Stimulated activated CD8-positive, alpha-beta memory T cell treated with anti-CD3 and anti-CD28 coated beads, Interleukin-7, amount 100 ng/mL, for 1 hour (primary cell): ENCODE measurements at places on chromosomes 2 and 18.

GRCh38 chr2:229714736-229715541 lies 584 bp upstream of the DNER start:
- DNase-seq = no peak

GRCh38 chr2:237604960-237605359 lies 14.4 kb upstream of the RAB17 start:
- no peak for DNase-seq

GRCh38 chr2:134324430-134324829 lies 70.6 kb downstream of the MGAT5 start:
- no peak for DNase-seq

- no peak for DNase-seq
Measured at GRCh38 chr2:70947556-70948184, 12.0 kb downstream of the ATP6V1B1 start.

- DNase-seq = no peak
Measured at GRCh38 chr2:100936070-100936741, 65.9 kb upstream of the RPL31 start.

GRCh38 chr2:34705551-34706247 lies 1106.6 kb upstream of the FAM98A start:
- DNase-seq = no peak

DNA sequence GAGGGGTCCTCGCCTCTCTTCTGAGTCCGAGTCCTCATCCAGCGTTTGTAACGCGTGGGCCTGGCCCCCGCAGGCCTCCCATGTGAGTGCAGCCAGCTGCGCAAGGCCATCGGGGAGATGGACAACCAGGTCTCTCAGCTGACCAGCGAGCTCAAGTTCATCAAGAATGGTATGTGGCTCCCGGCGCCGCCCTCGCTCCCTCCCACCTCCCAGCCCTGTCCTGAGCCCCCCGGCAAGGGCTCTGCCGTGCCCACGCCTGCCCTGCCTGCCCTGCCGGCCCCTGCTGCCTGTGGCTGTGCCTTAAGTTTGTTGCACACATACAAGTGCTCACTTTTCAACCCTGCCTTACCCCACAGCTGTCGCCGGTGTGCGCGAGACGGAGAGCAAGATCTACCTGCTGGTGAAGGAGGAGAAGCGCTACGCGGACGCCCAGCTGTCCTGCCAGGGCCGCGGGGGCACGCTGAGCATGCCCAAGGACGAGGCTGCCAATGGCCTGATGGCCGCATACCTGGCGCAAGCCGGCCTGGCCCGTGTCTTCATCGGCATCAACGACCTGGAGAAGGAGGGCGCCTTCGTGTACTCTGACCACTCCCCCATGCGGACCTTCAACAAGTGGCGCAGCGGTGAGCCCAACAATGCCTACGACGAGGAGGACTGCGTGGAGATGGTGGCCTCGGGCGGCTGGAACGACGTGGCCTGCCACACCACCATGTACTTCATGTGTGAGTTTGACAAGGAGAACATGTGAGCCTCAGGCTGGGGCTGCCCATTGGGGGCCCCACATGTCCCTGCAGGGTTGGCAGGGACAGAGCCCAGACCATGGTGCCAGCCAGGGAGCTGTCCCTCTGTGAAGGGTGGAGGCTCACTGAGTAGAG lies 14.4 kb upstream of the ALLC start:
- no peak for DNase-seq

- DNase-seq = no peak
Measured at GRCh38 chr18:73893880-73894279, 253.8 kb downstream of the FBXO15 start.

DNA sequence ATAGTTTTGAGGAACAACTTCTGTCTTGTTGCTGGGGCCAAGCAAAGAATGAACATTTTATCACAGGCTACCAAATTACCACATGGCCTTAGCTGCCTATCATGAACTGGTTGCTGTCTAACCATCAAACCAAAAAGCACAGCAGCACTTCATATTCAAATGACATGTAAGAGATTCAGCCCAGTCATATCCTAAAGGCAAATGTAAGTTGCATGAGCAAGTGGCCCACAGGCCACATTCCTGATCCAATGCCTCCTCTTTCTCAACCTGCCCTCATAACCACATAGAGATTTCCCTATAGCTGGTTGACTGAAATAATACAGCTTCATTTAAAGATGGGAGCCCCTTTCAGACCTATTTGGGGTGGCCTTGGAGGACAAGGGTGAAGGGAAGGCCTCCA lies 572.3 kb downstream of the IRS1 start:
- DNase-seq = no peak

DNA sequence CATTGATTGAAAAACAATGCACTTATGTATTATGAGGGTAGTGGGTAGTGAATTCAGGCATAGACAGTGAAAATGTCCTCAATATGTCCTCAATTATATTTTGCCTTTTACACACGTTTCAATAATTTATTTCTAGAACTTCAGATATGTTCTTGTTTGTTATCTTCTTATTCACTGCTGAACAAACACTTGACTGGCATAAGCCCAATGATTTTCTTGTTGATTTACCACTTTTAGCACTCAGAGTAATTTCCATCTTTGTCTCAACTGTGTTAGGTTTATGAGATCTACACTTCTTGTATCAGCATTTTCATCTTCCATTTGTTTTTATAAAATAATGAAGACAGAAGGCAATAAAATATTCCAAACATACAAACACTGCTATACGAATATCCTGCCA lies 61.8 kb upstream of the DCC start:
- DNase-seq = no peak

GRCh38 chr18:9992300-9992972 lies 78.6 kb downstream of the VAPA start:
- DNase-seq = no peak

GRCh38 chr2:223050900-223051504 lies 988 bp upstream of the KCNE4 start:
- DNase-seq = no peak

DNA sequence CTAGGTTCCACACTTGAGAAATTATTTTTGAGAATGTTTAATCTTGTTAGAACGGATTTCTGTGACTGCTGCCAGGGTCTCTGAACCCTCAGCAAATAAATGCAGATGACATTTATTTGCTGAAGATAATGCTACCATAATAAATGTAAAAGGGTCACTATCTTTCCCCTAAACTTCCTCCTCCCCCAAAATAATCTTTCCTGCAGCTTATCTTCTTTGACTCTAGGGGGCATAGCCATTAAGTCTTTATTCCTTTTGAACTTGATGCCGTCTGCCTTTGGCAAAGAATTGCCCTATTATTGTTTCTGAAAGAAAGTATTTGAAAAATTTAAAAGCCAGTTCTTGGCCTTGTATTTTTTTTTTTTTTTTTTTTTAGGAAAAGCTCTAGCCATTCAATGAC lies 63.6 kb upstream of the ACSL3 start:
- no peak for DNase-seq

DNA sequence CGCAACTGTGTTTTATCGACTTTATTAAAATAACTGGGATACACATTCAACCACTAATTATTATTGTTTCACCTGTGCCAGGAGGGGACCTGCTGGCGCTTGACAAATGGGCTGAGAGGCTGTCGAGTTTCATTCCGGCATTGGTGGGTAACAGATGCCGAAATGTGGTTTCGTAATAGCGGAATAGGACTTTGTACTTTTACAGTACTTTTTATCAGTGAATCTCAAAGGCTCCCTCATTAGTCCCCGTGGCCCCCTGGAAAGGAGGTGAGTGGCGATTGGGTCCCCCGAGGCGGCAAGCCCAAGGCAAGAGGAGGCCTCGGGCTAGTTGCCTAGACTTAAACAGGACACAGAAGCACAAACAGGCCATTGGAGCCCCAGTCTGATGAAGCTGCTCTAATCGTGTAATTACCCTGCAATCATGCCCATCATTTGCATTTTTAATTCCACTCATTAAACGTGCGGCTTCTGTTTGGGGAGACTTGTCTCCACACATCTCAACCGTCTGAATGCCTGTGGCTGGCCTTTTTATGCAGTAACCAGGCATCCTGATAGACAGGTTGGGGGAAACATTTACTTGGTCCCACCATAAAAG lies 193.2 kb downstream of the INO80D start:
- DNase-seq = no peak

DNA sequence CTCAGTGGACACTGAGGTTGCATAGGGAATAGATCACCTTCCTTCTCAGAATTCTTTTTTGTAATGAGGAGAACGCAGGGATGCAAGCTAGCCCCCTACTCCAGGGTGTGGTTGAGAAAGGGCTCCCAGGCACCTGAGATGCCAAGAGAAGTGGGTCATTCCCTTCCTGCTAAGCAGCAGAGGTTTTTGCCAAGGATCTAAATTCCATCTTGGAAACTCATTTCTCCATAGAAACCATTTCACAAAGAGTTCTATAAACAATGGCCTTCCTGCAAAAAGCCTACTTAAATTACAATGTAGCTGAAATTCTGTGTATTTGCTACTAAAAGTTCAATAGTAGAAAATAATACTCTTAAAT lies 3.7 kb upstream of the PPP3R1 start:
- DNase-seq = no peak

- DNase-seq = no peak
Measured at GRCh38 chr2:236871500-236872001, 214.1 kb upstream of the COPS8 start.

GRCh38 chr2:55418512-55419232 lies 984 bp downstream of the CCDC88A start:
- no peak for DNase-seq

GRCh38 chr2:238568455-238569440 lies 142.0 kb downstream of the ASB1 start:
- DNase-seq = no peak

GRCh38 chr2:206260188-206261012 lies 14.1 kb upstream of the ZDBF2 start:
- no peak for DNase-seq

DNA sequence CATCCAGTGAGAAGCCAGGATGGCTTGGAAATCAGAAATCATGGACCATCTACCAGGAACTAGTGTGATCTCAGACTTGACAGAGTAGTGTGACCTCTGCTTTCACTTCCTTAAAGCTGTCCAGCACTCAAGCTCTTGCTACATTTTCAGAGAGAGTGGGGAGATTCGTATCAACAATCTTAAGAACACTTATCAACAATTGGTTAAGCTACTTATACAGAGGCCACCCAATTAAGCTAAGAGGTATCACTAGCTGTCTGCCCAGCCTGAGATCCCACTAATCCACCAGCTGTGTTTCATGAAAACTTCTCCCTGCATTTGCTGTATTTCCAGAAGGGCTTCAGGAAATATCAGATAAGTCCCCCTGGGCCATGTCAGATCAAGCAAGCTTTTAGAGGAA lies 4.2 kb downstream of the RPRM start:
- DNase-seq = no peak

GRCh38 chr2:149145314-149146295 lies 107.1 kb downstream of the LYPD6B start:
- no peak for DNase-seq

GRCh38 chr2:189540551-189540950 lies 40.0 kb downstream of the SLC40A1 start:
- DNase-seq = no peak
